GDM1 (cell line): ENCODE measurements at places on chromosomes 6 and 20.
A peak's percentile ranks its signal among the peaks of the same experiment; 100 is the strongest.

DNA sequence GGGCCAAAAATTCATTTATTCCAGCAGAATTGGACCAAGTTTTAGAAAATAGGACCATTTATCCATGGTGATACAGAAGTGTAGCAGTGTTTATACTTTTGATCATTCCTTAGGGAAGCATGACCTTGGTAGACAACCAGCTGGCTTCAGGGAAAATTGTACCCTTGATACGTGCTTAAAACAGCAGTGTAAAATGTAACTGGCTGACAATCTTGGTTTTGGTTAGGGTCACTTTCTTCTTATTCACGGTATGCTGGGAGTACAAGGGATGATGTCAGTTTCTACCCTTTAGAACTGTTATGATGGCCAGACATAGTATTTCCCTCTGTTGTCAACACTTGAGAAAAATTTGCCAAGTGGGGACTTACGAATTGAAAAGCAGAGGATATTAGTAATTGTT lies 157.1 kb downstream of the BCKDHB start:
- DNase-seq, result no peak

- no peak for DNase-seq
Measured at GRCh38 chr20:2814587-2815051, at the start of gene C20orf141. TSS of gene C20orf141 (plus strand) at chr20:2814987. CDS start at chr20:2815185, 198 bp downstream.

- no peak for DNase-seq
Measured at GRCh38 chr20:62043131-62043914, 22.4 kb downstream of the TAF4 start.

- no peak for DNase-seq
Measured at GRCh38 chr6:22888163-22888752, 318.9 kb downstream of the HDGFL1 start.

DNA sequence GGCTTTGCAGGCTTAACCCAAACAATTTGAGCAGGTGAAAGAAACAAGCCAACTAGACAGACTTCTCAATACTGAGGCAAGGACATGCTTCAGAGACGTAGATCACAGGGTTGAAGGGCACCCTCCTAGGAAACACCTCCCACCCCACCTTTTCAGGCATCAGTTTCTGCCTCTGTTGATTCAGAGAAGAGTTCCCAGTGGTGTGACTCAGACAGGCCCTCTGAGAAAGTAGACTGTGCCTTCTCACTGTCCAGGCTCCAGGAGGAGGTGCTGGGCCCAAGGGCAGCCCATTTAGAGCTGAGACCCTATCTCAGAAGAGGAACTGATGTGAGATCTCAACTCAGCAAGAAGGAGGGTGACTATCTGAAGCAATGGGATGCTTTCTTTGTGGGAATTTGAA lies 108.1 kb downstream of the FAM50B start:
- no peak for DNase-seq

- DNase-seq, result no peak
Measured at GRCh38 chr6:136192902-136193301, 57.2 kb downstream of the MTFR2 start.

DNA sequence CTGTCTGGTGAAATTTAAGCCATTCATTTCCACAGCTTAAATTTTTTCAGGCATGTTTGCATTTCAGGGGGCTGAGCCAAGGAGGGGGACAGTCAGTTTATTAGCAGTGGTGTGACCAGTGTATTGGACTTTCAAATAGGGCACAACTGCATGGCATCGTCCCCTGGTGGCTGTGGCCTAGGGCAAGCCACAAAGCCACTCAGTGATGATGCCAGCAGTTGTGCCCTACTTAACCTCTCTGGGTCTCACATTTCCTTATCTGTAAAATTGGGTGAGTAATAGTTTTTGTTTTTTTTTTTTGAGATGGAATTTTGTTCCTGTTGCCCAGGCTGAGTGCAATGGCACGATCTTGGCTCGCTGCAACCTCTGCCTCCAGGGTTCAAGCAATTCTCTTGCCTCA lies 48.0 kb downstream of the CDC5L start:
- no peak for DNase-seq

- DNase-seq, result no peak
Measured at GRCh38 chr6:119090256-119090655, 11.8 kb upstream of the FAM184A start.

- DNase-seq, result no peak
Measured at GRCh38 chr20:61430228-61430624, 178.2 kb downstream of the CDH4 start.

- peak; percentile 39 for DNase-seq
Measured at GRCh38 chr6:121651420-121651819, 216.0 kb downstream of the GJA1 start.

GRCh38 chr6:36682328-36683144 lies 4.0 kb downstream of the CDKN1A start:
- DNase-seq, result no peak

DNA sequence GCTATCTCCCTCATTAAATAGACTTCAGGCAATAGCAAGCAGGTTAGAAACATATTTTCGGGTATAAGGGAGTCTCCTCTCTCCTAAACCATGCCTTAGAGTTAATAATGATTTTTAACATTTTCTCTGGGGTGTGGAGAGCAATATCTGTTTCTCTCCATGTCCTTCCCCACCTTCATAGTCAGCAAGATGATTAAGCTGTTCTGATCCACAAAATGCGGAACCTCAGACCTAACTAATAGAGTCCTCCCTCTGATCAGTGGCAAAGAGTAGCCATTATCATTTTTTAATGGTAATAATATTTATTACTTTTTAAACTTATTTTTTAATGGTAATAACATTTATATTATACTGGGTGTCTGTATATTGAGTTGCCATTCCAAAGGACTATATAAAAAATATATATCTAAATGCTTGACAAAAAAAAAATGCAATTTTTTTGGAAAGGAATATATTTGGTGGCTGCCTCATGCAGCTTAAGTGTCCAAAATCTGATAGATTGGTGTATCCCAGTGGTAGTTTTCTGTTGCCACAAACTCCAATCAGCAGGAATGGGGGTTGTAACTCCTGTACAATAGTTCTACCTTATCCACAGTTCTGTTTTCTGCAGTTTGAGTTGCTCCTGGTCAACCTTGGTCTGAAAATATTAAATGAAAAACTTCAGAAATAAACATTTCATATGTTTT lies 14.0 kb upstream of the BTN3A2 start:
- DNase-seq, result no peak

DNA sequence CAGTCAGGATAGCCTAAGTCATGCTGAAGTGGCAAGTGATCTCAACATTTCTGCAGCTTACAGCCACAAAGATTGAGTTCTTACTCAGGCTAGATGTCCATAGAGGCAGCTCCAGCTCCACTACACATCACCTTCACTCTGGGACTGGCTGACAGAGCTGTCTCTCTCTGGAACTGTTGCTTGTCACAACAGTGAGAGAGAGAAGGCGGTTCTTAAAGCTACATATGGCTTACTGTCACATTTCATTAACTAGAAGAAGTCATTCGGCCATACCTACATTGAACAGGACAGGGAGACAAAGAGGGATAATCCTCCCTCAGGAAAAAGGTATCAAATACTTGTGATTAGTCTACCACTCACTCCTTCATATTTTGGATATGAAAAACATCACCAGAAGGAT lies 914.9 kb upstream of the FLRT3 start:
- DNase-seq, result no peak

DNA sequence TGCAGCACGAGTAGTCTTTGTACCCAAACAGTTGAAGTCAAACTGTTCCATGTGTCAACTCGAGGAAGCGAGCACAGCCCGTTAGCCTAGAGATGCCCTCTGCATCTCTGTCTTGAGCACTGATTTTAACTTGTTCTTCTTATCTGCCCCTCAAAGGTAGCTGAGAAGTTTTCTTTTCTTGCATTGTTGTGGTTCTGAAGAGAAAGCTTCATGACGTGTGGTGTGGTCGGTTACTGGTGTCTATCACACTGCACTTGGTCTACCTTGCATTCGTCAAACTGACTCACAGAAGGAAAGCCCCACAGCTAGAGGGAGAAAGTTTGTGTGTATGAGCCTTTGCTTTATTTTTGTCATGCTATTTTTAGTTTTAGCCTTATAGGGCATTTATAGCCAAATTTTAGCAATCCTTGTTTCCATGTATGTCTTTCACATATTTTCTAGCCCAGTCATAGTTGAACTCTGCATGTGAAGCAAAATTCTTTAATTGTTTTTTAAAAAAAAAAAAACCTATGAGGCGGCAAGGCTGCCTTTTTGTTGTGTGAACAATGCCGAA lies 115.1 kb downstream of the JAG1 start:
- DNase-seq, result no peak
